Uterine smooth muscle cell (primary cell): ENCODE measurements at places on chromosomes 3 and 15. TPM values are rescaled to one million over a fixed set of nuclear protein-coding genes. Genes with fewer than 3 reads are reported as not detected.

The CPLX3 gene
- not detected in 2 replicates for total RNA-seq

The LARP6 gene
- 143 and 174 TPM in 2 replicates for total RNA-seq

The PIF1 gene
- total RNA-seq = 10.4 and 28.8 TPM in 2 replicates

The LYSMD2 gene
- 10.0 and 11.0 TPM in 2 replicates for total RNA-seq

The ATP13A5 gene
- total RNA-seq = not detected in 2 replicates

The ROPN1 gene
- not detected in 2 replicates for total RNA-seq

The KCNAB1 gene
- total RNA-seq = 0.25 TPM in 1 of 2 replicates, not detected in the other

The EFL1 gene
- 41.0 and 60.8 TPM in 2 replicates for total RNA-seq

The GOLGA8J gene
- total RNA-seq = under 0.01 and 0.11 TPM in 2 replicates

The CFAP91 gene
- 0.62 and 0.77 TPM in 2 replicates for total RNA-seq

The TNFSF10 gene
- total RNA-seq = 1.4 and 2.0 TPM in 2 replicates

The BCL2A1 gene
- 4.9 and 27.1 TPM in 2 replicates for total RNA-seq

The AP3B2 gene
- 0.22 and 0.75 TPM in 2 replicates for total RNA-seq

The HEG1 gene
- 32.6 and 55.2 TPM in 2 replicates for total RNA-seq

The ARPP21 gene
- total RNA-seq = 0.37 TPM in 1 of 2 replicates, not detected in the other

The THSD4 gene
- 63.7 and 146 TPM in 2 replicates for total RNA-seq

The DLL4 gene
- 0.12 and 0.66 TPM in 2 replicates for total RNA-seq

The SPATA12 gene
- 0.11 TPM in 1 of 2 replicates, not detected in the other for total RNA-seq

The C15orf61 gene
- 3.0 and 5.6 TPM in 2 replicates for total RNA-seq

The SLC28A2 gene
- total RNA-seq = not detected in 2 replicates

The CCRL2 gene
- total RNA-seq = 0.62 and 1.5 TPM in 2 replicates

The ALG1L2 gene
- 0.22 TPM in 1 of 2 replicates, not detected in the other for total RNA-seq

The GOLGA6L2 gene
- not detected in 2 replicates for total RNA-seq

The PTX3 gene
- total RNA-seq = 186 and 777 TPM in 2 replicates

The GRK7 gene
- total RNA-seq = under 0.01 TPM in 1 of 2 replicates, not detected in the other

The KBTBD8 gene
- total RNA-seq = 3.2 and 4.0 TPM in 2 replicates

The RUVBL1 gene
- total RNA-seq = 61.7 and 109 TPM in 2 replicates

The WDR93 gene
- total RNA-seq = under 0.01 TPM in 2 replicates

The WDR72 gene
- not detected in 2 replicates for total RNA-seq

The CDC25A gene
- 5.2 and 15.9 TPM in 2 replicates for total RNA-seq

The POC1A gene
- 9.4 and 24.8 TPM in 2 replicates for total RNA-seq

The CCDC39 gene
- 0.12 TPM in 1 of 2 replicates, not detected in the other for total RNA-seq

The DENND6A gene
- 18.6 and 21.1 TPM in 2 replicates for total RNA-seq

The PCSK6 gene
- total RNA-seq = 0.44 and 1.2 TPM in 2 replicates

The CFAP100 gene
- not detected in 2 replicates for total RNA-seq

The SLC27A2 gene
- total RNA-seq = 0.22 and 0.50 TPM in 2 replicates

The GUCA1C gene
- total RNA-seq = not detected in 2 replicates

The DPPA4 gene
- total RNA-seq = not detected in 2 replicates

The PLS1 gene
- 1.1 and 1.8 TPM in 2 replicates for total RNA-seq

The GLDN gene
- total RNA-seq = 0.22 and 0.37 TPM in 2 replicates
